ENCODE measurements at places on chromosomes 5 and 9.

GRCh38 chr5:8383616-8384015, 514.7 kb downstream of the MTRR start:
- DNase-seq: no peak

- no peak for DNase-seq
Measured at GRCh38 chr9:114830546-114830945, 24.7 kb upstream of the TNFSF15 start.

DNA sequence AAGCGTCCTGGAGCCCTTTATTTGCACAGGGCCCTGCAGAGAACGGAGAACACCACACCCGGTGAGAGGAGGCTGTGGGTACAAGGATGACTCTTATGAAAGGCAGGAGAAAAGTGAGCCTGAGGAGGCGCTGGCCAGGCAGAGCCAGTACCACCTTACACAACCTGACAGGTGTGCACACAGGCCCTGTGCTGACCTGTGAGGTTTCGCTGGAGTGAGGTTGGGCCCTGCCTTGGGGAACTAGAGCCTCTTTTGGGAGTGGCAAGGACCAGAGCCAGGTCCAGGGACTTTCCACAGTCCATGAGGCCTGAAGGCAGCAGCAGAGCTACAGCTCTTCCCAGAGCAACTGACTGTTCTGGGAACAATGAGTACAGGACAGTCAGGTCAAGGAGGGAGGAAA, 3.1 kb downstream of the SRD5A1 start:
- DNase-seq: no peak

- DNase-seq: no peak
Measured at GRCh38 chr9:37563806-37564513, 12.2 kb downstream of the FBXO10 start.

- DNase-seq: peak; percentile 43
Measured at GRCh38 chr9:33287087-33287490, 3.2 kb upstream of the NFX1 start.

DNA sequence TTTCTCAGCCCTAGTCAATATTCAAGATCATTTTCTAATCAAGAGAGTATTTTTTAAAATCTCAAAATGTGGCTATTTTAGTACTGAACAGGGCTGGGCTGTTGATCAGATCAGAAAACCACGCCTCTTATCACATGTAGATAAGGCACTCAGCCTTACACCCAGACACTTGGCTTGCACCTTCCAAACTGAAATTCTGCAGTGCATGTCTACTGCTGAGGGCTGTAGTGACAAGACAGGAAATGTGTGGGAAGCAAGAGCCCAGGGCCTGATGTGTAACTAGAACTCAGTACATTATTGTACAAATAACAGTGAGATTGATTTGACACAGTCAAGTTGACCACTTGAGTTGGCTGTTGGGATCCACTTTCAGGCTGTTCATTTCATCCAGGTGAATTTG, 48.6 kb downstream of the UBE2QL1 start:
- DNase-seq: no peak

DNA sequence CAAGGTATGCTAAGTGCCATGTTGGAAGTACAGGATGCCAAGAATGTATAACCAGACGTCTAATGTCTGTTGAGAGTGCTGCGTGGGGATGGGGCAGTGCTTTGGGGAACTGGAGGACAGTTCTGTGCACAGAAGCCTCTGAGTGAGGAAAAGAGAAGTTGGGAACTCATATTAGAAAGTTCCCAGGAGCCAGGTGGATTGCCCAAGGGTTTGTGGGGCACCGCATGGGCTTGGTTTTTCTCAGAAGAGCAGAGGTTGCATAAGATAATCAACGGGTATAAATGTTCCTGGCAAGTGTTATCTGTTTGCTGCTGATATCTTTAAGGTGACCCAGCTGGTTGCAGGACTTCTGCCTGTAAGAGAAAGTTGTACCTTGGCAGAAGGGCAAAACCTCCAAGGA, 13.1 kb downstream of the HRH2 start:
- no peak for DNase-seq

- no peak for DNase-seq
Measured at GRCh38 chr9:78982849-78983248, 588.9 kb upstream of the TLE4 start.

DNA sequence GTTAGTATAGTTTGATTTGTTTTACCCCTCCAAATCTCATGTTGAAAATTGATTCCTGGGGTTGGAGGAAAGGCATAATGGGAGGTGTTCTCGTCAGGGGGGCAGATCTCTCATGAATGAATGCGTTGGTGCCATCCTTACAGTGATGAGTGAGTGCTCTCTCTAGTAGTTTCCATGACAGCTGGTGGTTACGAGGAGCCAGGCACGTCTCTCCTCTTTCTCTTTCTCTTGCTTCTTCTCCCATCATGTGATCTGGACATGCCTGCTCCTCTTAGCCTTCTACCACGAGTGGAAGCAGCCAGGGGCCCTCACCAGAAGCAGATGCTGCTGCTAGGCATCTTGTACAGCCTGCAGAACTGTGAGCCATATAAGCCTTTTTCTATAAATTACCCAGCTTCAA, 454.1 kb downstream of the EFNA5 start:
- no peak for DNase-seq
